ENCODE measurements at places on chromosomes 12 and 14.

- H3K4me3 ChIP-seq = no peak overlapping the region
- no peaks in the 10 kb centered on the region for H3K4me1 ChIP-seq
- H3K27ac ChIP-seq = no peak overlapping the region
- no peak for DNase-seq
- no peaks in the 10 kb centered on the region for H3K36me3 ChIP-seq
- no peaks in the 10 kb centered on the region for H3K27me3 ChIP-seq
These were observed 201.2 kb upstream of the PRICKLE1 start for GRCh38 chr12:42790761-42791151.

- no peaks in the 10 kb centered on the region for H3K4me1 ChIP-seq
- H3K4me3 ChIP-seq = no peak overlapping the region
- peaks cover 28% of the 10 kb centered on the region for H3K27me3 ChIP-seq
- no peak overlapping the region for H3K27ac ChIP-seq
These were observed 100.0 kb upstream of the EEA1 start for GRCh38 chr12:93029091-93029490.

DNA sequence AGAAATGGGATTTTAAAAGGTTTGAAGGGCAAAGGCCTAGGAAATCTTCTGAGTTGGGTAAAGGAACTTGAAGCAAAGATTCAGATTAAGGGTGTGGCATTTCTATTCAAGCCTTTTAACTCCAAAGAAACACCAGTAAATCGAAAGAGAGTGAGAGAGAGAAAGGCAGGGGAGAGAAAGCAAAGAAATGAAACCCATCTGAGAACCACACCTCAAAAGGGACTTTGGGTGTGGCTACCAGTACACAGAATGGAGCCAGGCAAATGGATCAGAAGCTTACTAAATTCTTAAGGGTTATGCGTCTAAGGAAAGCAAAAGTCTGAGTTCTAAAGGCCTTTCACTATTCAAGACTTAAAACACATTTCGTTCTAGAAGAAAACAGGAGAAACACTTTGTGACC is 277.4 kb downstream of the BCL11B start:
- H3K27ac ChIP-seq = no peak overlapping the region
- no peak for DNase-seq
- peaks cover 4% of the 10 kb centered on the region for H3K4me1 ChIP-seq
- no peaks in the 10 kb centered on the region for H3K36me3 ChIP-seq
- no peaks in the 10 kb centered on the region for H3K27me3 ChIP-seq

GRCh38 chr12:53006810-53007309 is 604 bp downstream of the EIF4B start:
- H3K27ac ChIP-seq = peak overlapping the region; percentile 99
- no peaks in the 10 kb centered on the region for H3K27me3 ChIP-seq
- peak; percentile 59 for DNase-seq
- peaks cover 42% of the 10 kb centered on the region for H3K4me1 ChIP-seq
- H3K36me3 ChIP-seq = peaks cover 32% of the 10 kb centered on the region
- peak overlapping the region; percentile 97 for H3K4me3 ChIP-seq

- no peaks in the 10 kb centered on the region for H3K27me3 ChIP-seq
- peaks cover 38% of the 10 kb centered on the region for H3K36me3 ChIP-seq
- no peak for DNase-seq
These were observed 8.8 kb downstream of the LRR1 start for GRCh38 chr14:49607583-49607982.

GRCh38 chr12:70759161-70759918 is 122.1 kb upstream of the PTPRB start:
- no peak overlapping the region for H3K4me3 ChIP-seq
- no peak for DNase-seq
- H3K36me3 ChIP-seq = peaks cover 2% of the 10 kb centered on the region
- no peaks in the 10 kb centered on the region for H3K4me1 ChIP-seq
- H3K27ac ChIP-seq = no peak overlapping the region
- H3K27me3 ChIP-seq = peaks cover 5% of the 10 kb centered on the region

DNA sequence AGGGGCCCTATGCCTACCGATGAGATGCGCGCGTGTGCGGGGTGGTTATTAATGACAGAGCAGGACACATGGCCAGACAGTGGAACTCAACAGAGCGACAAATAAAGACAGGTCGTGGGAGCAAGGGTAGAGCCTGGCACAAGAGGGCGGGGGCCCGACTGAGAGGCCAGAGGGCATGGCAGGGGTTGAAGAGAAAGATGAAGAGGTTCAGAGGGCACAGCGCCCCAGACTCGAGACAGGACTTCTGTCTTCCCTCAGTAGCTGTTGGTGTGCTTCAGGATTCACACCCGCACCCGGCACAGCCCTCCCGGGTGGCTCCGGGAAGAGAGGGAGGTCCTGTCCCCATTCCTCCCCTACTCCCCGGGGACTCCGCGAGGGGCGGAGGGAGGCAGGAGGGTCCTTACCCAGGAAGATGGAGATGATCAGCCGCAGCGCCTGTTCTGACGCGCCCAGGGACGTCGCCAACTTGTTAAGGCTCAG is 366 bp downstream of the LPCAT3 start:
- H3K4me1 ChIP-seq = peaks cover 34% of the 10 kb centered on the region
- H3K4me3 ChIP-seq = peak overlapping the region; percentile 89
- H3K27ac ChIP-seq = peak overlapping the region; percentile 77

DNA sequence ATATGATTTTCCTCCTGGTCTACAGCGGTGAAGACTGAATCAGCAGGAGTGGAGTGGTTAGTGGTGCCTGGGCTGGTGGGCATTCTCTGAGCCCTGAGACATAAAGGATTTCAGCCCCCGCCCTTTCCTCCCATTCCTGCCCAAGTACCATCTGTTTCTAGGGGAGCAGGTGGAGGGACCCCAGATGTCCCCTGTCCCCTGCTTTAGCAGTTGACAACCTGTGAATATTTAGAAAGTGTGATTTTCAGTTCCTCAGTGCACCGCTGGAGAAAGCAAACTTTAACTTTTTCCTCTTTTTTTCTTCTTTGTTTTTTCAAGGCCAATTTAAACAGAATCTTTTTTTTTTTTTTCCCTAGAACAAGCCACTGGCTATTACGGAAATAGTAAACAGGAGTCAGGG is 163.8 kb upstream of the MYL2 start:
- peaks cover 3% of the 10 kb centered on the region for H3K36me3 ChIP-seq
- H3K4me1 ChIP-seq = no peaks in the 10 kb centered on the region
- no peak overlapping the region for H3K4me3 ChIP-seq

GRCh38 chr12:12079291-12079690 is 8.6 kb downstream of the BCL2L14 start:
- DNase-seq = no peak
- H3K27ac ChIP-seq = no peak overlapping the region
- no peaks in the 10 kb centered on the region for H3K36me3 ChIP-seq

- H3K4me3 ChIP-seq = no peak overlapping the region
- no peaks in the 10 kb centered on the region for H3K36me3 ChIP-seq
- DNase-seq = no peak
These were observed 28.3 kb downstream of the NID2 start for GRCh38 chr14:52040598-52040997.

GRCh38 chr12:98057701-98058100 is 457.7 kb upstream of the TMPO start:
- no peaks in the 10 kb centered on the region for H3K36me3 ChIP-seq
- no peak for DNase-seq
- H3K4me3 ChIP-seq = no peak overlapping the region
- no peaks in the 10 kb centered on the region for H3K27me3 ChIP-seq

DNA sequence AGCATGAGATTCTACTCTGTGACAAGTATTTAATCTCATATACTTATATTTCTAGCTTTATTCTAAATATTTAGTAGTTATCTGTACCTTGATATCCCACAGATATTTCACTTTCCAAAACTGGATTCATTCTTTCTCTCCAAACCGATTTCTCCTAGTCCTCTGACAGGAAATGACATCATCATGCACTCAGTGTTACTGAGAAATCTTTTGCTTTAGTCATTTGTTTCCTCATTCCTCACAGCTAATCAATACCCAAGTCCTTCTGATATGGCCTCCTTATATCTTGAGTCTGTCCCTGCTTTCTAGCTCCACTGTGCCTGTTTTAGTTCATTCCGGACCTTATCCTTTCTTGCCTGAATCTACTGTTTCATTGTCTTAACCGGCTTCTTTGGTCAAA is 39.4 kb upstream of the E2F7 start:
- no peak overlapping the region for H3K27ac ChIP-seq
- no peak for DNase-seq
- H3K4me1 ChIP-seq = no peaks in the 10 kb centered on the region
- no peaks in the 10 kb centered on the region for H3K36me3 ChIP-seq

- no peak overlapping the region for H3K27ac ChIP-seq
- peaks cover 56% of the 10 kb centered on the region for H3K27me3 ChIP-seq
- H3K4me3 ChIP-seq = no peak overlapping the region
- H3K4me1 ChIP-seq = no peaks in the 10 kb centered on the region
These were observed 78.0 kb upstream of the DICER1 start for GRCh38 chr14:95235351-95235750.

DNA sequence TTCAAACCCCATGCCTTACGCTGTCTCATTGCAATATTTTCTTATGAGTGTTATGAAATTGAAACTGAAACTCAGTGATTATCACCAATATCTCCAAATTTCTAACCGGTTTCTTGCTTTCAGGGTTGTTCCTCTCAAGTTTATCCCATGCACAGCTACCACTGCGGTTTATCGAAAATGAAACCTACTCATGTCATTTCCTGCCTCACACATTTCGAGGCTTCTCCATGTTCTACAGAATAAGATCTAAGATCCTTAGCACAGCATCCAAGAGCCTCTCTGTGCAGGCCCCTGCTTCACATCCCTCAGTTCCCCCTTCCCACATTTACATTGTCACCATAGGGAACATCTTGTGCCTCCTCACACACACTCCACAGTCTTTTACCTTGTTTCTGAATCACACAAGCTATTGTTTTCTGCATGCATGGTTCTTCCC is 45.5 kb upstream of the FAR2 start:
- peak; percentile 51 for DNase-seq
- no peaks in the 10 kb centered on the region for H3K27me3 ChIP-seq
- peak overlapping the region; percentile 90 for H3K27ac ChIP-seq

- peak; percentile 21 for DNase-seq
- peak overlapping the region; percentile 99 for H3K27ac ChIP-seq
- H3K36me3 ChIP-seq = peaks cover 96% of the 10 kb centered on the region
- peak overlapping the region; percentile 93 for H3K4me3 ChIP-seq
- H3K27me3 ChIP-seq = peaks cover 43% of the 10 kb centered on the region
- peaks cover 45% of the 10 kb centered on the region for H3K4me1 ChIP-seq
These were observed 1.7 kb downstream of the FOS start for GRCh38 chr14:75280291-75280830.

DNA sequence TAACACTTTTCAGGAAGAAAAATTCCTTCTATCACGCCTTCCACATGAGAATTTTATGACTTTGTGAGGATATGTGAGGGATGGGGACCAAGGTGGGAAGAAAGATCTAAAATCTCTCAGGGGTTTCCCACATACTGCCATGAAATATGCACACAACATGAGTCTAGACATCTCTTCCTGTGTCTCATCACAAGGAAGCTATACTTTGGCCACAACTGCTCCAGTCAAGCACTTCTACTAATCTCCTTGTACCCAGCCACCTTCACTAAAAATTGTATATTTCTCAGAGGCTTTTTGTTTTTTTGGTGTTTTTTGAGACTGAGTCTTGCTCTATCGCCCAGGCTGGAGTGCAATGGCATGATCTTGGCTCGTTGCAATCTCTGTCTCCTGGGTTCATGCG is 3.2 kb downstream of the OSBPL8 start:
- H3K27me3 ChIP-seq = no peaks in the 10 kb centered on the region
- DNase-seq = no peak
- peak overlapping the region; percentile 92 for H3K4me3 ChIP-seq
- peaks cover 44% of the 10 kb centered on the region for H3K36me3 ChIP-seq
- H3K4me1 ChIP-seq = peaks cover 42% of the 10 kb centered on the region
- peak overlapping the region; percentile 27 for H3K27ac ChIP-seq

- H3K4me3 ChIP-seq = no peak overlapping the region
- no peaks in the 10 kb centered on the region for H3K36me3 ChIP-seq
- H3K27ac ChIP-seq = no peak overlapping the region
- DNase-seq = no peak
These were observed 340.2 kb downstream of the C12orf75 start for GRCh38 chr12:105670672-105671071.

DNA sequence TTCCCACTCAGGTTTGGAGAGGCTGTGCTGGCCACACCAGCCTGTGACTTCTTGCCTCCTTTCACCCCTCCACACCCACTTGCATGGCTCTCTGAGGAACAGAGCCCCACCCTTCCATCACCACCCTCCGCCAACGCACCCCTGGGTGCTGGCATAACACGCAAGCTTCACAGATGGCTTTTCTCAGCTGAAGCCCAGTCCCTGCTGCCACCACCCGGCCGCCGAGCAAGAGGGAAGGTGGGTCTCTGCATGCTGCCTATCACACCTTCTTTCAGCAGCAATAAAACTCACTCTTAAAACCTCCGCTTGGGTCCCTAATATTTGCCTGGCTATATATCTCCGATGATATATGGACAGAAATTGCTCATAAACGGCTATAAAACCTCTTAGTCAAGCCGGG is 41.6 kb downstream of the SMUG1 start:
- no peak for DNase-seq
- H3K27me3 ChIP-seq = peaks cover 77% of the 10 kb centered on the region
- H3K36me3 ChIP-seq = no peaks in the 10 kb centered on the region
- H3K27ac ChIP-seq = no peak overlapping the region
- no peaks in the 10 kb centered on the region for H3K4me1 ChIP-seq

All from effector memory CD8-positive, alpha-beta T cell (primary cell).